Renal cortical epithelial cell (primary cell): ENCODE measurements at places on chromosomes 7 and 10. TPM values are rescaled to one million over a fixed set of nuclear protein-coding genes. Genes with fewer than 3 reads are reported as not detected.

DNA sequence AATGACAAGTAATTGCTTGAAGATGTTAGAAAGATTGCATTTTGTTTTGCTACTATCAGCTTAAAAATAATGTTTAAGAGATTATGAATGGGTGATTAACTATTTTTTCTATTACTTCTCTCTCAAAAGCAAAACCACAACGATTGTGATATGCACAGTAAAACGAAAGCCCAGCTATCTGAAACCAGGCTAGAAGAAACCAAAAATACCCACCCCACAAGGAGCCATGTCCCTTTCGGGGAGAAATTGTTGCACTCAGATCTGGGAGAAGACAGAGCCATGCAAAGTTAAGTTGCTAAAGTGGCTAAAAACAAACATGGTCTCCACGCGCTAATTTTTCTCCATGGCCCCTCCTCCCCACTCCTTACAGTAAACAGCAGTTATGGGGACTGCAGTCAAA lies 173.6 kb downstream of the RPS24 start:
- DNase-seq: no peak

GRCh38 chr7:140586516-140586915 lies 54.1 kb downstream of the DENND2A start:
- no peak for DNase-seq

DNA sequence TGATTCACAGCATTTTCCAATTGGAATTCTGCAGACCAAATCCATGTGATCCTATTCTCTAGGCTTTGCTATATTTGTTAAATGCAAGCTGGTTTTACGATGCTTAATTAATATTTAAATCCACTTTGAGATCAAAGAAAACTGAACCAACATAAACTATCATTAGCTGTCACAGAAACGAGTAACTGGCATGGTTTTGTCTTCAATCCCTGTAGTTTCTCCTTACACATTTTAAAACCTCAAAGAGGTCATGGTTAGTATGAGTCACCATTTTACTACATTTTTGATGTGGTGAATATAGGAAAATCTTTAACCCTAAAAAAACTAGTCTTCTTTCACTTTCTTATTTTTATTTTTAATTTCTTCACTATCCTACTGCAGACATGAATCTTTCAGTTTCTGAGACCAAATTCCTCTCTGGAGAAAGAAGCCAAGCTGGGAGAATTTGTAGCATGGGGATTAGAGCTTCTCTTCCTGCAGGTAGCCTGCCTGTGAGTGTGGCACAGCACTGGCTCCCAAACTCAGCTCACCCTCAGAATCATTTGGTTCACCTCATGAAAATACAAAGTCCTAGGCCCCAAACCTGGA lies 8.7 kb upstream of the LIPM start:
- DNase-seq: peak; percentile 69

GRCh38 chr10:12036073-12036655 lies 6.4 kb downstream of the UPF2 start:
- no peak for DNase-seq

DNA sequence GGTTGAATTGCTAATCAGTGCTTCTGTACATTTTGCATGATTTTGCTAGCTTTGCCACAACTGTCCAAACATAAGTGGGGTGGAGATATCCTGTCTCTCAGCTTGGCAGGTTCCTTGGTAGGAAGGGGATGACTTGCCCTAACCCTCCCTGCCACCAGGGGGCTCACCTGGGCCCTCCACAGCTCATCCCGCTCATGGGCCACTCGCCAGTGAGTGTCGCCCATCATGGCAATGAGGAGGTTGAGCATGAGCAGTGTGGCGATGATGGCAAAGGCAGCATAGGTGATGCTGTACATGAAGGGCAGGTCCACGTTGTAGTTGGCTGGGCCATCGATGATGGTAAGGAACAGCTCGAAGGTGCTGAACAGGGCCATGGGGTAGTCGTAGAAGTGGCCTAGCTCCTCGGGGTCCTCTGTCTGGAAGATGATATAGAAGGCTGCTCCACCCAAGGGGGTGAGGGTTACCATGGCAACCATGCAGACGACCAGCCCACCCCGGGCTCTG lies 12.2 kb downstream of the TRPV6 start:
- DNase-seq: no peak

DNA sequence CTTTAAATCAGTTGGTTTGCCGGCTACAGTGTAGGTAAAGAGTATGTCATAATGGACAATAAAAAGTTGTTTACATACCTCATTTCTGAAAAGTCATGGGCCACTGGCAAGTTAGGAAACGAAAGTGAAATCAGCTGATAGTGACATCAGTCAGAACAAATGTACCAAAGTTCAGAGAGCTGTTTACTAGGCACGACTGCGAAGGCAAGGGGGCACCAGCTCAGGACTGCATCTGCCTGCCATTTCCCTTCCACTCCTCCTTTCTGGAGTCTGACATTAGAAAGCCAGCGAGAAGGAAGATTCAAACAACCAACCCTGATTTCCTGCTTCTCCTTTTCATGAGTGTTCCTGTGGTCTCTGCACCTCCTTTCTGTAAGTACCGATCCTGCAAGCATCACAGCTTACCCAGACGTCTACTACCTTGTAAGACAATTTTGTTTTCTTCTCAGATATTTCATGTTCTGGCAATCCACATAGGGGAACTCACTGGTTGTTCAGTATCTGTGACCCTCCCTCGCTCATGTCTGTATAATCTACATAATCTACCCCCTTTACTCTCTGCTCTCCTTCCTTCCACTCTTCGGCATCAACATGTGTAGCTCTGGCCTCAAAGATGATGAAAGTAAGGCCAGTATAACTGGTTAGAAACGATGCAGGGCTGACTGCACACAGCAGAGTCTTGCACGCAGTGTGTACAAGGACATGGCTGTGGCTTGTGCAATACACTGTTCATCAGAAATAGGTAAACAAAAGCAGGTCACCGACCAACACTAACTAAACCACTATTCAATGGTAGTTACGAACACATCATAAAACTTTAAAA lies at the start of gene TMEM140:
Gene TMEM140 (plus strand): TSS at position 174 of the 823 bp plus-strand sequence. CDS start 16,370 bp downstream, outside the sequence.
- DNase-seq: peak; percentile 93

- DNase-seq: no peak
Observed at GRCh38 chr7:80624763-80625162, 13.7 kb upstream of the CD36 start.

- DNase-seq: peak; percentile 92
Observed at GRCh38 chr7:16915405-16915804, 33.6 kb upstream of the AGR3 start.

The PHKG1 gene
- 0.15 TPM in 1 of 2 replicates, not detected in the other for total RNA-seq

The UPK3B gene
- total RNA-seq: 0.15 TPM in 1 of 2 replicates, not detected in the other

The TEX36 gene
- not detected in 2 replicates for total RNA-seq

The AP3M1 gene
- 42.7 and 48.7 TPM in 2 replicates for total RNA-seq

The SPDYE8 gene
- total RNA-seq: not detected in 2 replicates
